H9 (cell line): ENCODE measurements at places on chromosomes 1 and 21.

GRCh38 chr1:58648842-58649241 lies 51.0 kb downstream of the MYSM1 start:
- no peak overlapping the region for H3K27ac ChIP-seq
- no peak overlapping the region for H3K4me3 ChIP-seq
- H3K4me1 ChIP-seq = no peaks in the 10 kb centered on the region
- H3K27me3 ChIP-seq = no peaks in the 10 kb centered on the region
- no peak for DNase-seq
- no peaks in the 10 kb centered on the region; the same call in 1 of the 2 replicates for H3K36me3 ChIP-seq

DNA sequence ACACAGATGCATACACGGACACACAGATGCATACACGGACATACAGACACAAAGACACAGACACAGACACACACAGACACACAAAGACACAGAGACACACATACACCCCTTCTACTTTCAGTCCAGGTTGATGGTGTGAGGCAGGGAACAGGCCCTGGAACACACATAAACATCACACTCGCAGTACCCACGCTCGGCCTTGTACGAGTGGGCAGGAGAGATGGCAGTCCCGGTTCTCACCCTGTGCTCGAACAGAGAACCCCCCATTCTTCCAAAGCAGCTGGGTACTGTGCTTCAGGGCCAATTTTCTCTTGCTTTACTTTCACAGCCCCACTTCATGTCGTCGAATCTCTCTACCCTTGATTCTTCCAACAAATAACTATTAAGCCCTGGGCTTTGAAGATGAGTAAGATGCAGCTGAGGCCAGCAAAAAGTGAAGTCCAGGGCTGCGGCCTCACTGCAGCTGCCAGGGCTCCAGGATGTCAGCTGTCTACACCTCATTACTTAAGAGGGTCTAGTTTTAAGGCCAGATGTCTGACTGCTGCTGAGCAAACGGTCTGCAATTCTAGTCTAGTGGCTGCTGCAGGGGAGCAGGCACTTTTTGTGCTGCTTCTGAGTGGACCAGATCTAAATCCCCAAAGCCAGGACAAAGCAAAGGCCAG lies 90.1 kb downstream of the PGBD5 start:
- H3K4me1 ChIP-seq = peaks cover 3% of the 10 kb centered on the region
- DNase-seq = no peak
- H3K27ac ChIP-seq = no peak overlapping the region
- no peaks in the 10 kb centered on the region for H3K27me3 ChIP-seq
- H3K4me3 ChIP-seq = no peak overlapping the region

DNA sequence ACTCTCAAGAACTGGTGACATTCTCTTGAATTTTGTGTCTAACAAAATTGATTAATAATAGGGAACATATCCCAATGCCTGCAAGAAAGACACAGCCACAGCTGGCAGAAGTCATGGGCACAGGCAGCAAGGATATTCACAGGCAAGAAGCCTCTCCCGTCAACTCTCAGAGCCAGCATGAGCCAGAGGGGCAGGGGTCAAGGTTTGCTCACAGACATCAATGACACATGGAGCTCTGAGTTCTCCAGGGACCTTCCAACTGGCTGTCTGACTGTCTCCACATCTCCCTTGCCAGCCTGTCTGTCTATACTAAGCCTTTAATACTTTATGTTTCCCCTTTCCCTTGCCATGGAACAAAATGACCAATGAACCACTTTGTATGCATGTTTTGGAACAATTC lies 101.5 kb upstream of the RAB4A start:
- H3K27me3 ChIP-seq = 0 out of 2 replicates have a peak, but pooled peaks cover 2% of the 10 kb centered on the region

DNA sequence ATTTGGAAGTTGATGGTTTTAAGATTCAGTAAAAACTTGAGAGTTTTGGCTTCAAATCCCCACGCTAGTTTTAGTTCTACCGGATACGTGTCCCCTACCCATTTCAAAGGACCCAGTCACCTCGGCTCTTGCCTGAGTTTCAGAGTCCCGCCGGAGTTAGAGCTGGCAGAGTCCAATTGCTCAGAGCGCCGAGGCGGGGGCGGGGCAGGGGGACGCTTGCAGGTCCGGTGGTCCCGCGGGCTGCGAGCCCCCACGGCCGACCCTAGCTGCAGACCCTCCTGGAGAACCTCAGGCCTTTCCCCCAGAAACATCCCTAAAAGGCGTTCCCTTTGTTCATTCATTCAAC lies 765 bp upstream of the VPS45 start:
- no peaks in the 10 kb centered on the region for H3K4me1 ChIP-seq
- peak overlapping the region; percentile 96 for H3K4me3 ChIP-seq
- H3K36me3 ChIP-seq = peaks cover 17% of the 10 kb centered on the region
- H3K27ac ChIP-seq = no peak overlapping the region

DNA sequence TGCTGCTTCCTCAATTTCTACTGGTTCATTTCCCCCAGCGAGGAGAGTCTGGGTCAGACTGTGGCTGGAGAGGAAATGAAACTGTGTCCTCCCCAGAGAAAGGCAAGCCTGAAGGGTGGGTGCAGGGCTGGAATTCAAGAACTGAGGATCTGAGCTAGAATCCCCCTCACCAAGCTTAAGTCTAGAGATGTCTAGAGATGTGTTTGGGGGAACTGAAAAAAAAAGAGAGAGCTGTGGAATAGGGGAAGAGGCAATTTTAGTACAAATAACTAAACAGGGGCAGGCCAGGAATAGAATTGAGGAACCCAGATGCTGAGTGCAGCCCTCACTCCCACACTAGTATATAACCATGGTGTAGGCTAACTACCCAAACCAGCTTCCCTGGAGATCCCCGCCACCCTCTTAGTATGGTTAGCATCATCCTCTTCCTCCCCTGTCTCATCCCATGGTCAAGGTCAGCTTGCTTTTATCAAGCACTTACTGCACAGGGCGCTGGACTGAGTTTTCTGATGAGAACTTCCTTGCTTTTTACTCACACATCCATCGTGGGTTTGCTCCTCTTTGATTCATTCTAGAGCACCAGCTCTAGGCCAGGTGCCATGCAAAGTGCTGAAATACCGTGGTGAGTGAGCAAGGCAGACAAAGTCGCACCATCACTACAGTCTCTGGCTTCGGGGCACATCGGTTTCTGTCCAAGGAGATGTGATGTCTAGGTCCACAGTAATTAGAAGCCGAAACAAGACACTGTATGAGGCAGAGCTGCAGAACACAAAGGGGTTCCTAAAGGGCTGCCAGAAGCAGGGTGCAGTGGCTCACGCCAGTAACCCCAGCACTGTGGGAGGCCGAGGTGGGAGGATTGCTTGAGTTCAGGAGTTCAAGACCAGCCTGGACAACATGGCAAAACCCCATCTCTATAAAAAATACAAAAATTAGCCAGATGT lies 112.9 kb upstream of the IPO9 start:
- no peak overlapping the region for H3K4me3 ChIP-seq
- H3K27ac ChIP-seq = no peak overlapping the region
- H3K27me3 ChIP-seq = no peaks in the 10 kb centered on the region
- no peaks in the 10 kb centered on the region for H3K4me1 ChIP-seq
- no peak for DNase-seq

DNA sequence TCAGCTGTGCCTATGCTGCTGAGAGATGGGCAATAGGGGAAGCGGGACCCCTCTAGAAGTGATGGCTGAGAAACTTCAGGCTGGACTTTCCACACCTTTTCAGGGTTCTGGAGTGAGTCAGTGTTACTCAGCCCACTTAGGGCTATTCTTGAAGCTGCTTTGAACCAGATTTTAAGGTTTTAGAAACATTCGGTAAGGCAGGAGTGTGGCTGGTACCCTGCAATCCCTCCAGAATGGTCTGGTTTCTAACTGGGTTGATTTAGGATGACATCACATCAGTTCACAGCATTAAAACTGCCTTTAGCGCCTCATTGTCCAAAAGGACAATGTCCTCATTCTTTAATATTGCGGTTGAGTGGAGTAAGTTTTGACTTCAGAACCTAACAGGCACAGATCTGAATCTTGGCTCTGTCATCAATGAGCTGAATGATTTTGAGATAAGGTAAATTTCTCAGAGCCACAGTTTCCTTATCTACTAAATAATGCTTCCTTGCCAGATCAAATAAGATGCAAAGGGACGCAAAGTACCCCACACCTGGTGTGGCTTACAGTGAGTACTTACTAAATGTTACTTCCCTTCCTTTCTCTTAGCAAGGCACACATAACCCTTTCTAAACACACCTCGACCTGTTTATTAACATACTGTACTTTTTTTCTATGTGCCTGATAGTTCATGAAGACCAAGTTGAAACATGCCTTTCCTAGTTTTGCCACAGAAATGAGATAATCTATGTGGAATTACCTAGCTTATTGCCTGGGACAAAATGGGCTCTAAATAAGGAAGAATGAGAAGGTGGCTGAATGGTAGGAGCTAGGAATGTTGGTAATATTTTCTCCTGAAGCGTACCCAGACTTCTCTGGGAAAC lies 209.8 kb downstream of the ROR1 start:
- H3K36me3 ChIP-seq = peaks cover 4% of the 10 kb centered on the region; the same call in 1 of the 2 replicates
- H3K27me3 ChIP-seq = no peaks in the 10 kb centered on the region
- no peak for DNase-seq

GRCh38 chr1:63740432-63740831 lies 33.4 kb upstream of the ROR1 start:
- H3K4me1 ChIP-seq = peaks cover 3% of the 10 kb centered on the region; the same call in 1 of the 2 replicates
- no peak for DNase-seq
- H3K36me3 ChIP-seq = peaks cover 17% of the 10 kb centered on the region
- H3K27ac ChIP-seq = no peak overlapping the region
- H3K4me3 ChIP-seq = no peak overlapping the region

GRCh38 chr1:93015590-93015989 lies 54.3 kb upstream of the DIPK1A start:
- DNase-seq = no peak
- H3K4me3 ChIP-seq = no peak overlapping the region
- H3K36me3 ChIP-seq = no peaks in the 10 kb centered on the region
- H3K27me3 ChIP-seq = no peaks in the 10 kb centered on the region
- no peaks in the 10 kb centered on the region; the same call in 1 of the 2 replicates for H3K4me1 ChIP-seq
